ENCODE measurements at places on chromosomes 6 and 20.

DNA sequence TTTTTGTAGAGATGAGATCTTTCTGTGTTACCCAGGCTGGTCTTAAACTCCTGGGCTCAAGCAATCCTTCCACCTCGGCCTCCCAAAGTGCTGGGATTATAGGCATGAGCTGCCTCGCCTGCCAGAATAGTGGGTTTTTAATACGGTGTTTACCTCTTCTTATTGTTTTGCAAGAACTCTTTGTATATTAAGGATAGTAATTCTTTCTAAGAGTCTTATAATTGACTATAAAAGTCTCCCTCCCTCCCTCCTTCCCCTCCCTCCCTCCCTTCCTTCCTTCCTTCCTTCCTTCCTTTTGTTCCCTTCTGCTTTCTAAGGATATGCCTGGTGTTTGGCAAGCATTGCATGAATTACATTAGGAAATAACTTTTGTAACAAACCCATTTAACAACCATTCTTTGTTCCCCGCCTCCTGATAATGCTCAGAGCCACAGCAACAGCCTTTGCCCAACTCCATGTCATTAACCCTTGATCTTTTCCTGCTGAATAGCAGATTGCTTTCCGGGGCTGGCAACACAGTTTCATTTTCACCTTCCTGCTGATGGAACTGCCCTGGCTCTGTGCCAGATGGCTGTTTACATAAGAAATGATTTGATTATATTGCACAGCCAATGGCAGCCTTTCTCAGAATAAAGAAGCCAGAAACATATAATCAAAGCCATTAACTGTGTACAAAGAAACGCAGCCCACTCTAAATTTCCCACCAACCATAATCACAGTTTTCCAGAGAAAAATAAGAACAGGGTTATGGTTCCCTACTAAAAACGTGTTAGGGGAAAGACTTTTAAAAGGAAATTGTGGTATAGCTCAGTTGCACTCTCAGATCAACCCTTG lies 143.7 kb upstream of the PTPN1 start:
- DNase-seq, result peak; percentile 67

DNA sequence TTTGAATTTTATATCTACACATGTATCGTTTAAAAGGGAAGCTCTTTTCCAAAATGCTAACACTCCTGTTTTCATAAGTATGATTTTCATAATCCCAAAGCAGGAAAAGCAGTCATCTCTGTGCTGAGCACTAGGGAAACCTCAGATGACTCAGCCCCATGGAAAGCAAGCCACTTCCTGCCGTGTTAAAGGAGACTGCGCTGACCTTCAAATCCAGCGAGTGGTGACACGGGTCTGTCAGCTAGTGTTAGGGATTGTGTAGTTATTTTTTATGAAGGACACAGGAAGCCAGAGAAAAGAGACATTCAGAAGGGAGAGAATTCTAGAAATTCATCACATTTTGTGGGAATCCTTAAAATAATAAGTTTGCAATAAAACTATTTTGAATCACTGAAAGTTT lies 57.0 kb upstream of the CD93 start:
- peak; percentile 58 for DNase-seq

GRCh38 chr6:71645299-71645698 lies 241.1 kb upstream of the RIMS1 start:
- DNase-seq, result no peak

DNA sequence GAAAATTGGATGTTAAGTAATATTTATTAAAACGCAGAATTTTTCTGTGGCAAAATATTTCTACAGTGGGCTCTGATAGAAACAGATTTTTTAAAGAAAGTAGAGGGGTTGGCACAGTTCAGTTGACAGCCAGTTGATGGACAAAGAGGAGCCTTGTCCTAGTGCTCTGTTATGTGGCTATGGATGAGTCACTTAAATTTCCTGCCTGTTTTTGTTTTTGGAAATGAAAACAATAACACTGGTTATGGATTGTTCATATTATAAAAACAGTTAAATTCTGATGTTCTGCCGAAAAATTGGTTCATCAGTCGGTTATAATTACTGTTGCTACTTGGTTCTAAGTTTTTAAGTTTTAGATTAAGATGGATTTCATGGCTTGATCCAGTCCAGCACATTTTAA lies 42.8 kb downstream of the MYO6 start:
- DNase-seq, result no peak

GRCh38 chr20:13322198-13322597 lies 101.1 kb downstream of the ISM1 start:
- DNase-seq, result peak; percentile 28

DNA sequence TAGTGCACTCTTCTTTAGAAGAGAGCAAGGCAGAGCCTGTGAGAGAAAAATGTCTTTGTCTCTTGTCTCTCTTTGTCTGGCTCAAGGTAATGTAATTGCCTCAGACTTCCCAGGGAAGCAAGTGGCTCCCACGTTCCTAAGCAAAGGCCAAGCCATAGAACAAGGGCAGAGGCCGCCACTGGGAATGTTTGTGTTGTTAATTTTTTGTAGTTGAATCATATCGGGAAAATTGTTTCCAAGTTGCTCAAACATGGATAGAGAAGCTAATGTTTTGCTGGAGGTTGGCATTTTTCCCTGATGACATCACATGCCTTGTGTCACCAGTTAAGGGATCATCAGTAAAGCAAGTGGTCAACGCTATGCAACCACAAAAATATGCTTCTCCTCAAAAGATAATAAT lies 211.5 kb upstream of the FOXA2 start:
- peak; percentile 33 for DNase-seq

- DNase-seq, result no peak
Measured at GRCh38 chr6:125480146-125480545, 178.4 kb upstream of the HDDC2 start.

- no peak for DNase-seq
Measured at GRCh38 chr6:104995989-104996617, 39.2 kb downstream of the LIN28B start.

DNA sequence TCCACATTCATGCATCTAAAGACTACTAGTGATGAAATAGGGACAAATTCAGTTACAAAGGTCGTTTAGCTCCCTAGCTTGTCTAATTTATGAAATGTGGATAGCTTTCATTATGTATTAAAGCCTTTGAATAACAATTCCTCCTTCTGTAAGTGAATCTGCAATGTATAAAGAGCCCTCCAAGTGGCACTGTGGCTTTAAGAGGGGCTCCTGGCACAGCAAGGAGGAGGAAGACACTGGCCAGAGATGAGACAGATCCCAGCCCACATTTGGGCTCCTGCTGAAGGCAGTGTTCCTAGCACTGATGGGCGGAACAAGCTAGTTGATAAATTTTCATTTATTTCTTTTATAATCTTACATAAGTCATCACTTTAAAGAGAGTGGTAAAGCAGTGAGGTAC lies 17.6 kb upstream of the FUCA2 start:
- no peak for DNase-seq

DNA sequence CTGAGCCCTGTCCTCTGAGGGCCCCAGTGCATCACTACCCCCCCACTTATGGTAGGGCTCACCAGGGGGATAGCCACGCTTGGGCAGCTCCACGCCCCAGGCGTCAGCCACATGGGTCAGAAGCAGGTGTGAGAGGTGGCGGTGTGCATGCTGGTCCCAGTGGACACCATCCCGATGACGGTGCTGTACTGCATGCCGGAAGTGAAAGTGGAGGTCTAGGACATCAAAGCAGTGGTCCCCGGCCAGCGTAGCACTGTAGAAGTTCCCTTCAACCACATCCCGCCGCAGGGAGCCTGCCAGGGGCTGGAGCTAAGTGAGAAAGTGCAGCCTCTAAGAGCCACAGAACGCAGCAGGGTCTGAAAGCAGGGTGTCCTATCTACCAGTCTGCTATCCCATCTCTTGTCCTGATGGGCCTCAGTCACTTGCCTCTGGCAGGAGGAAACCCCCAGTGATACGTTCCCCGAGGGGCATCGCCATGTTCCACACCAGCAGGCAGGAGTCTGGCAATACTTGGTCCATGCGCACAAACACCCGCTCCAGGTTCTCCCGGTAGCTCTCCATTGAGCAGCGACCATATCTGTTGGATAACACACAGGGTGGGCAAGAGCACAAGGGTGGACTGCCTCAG lies 2.2 kb downstream of the PCED1A start:
- DNase-seq, result no peak

DNA sequence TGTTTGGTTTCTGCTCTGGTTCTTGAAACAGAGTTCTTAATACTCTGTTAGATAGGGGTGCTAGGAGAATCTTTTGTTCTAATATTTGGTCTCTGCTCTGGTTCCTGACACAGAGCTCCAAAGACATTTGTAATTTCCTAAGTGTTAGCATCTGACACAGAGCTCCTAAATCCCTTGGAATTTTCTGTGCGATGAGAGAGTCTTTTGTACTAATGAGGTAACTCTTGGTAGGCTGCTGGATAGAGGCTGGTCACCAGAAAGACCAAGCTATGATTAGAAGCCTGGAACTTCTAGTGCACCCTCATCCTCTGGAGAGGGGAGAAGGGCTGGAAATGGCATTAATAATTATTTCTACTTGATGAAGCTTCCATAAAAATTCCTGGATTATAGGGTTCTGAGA lies 7.7 kb upstream of the CD109 start:
- DNase-seq, result no peak

DNA sequence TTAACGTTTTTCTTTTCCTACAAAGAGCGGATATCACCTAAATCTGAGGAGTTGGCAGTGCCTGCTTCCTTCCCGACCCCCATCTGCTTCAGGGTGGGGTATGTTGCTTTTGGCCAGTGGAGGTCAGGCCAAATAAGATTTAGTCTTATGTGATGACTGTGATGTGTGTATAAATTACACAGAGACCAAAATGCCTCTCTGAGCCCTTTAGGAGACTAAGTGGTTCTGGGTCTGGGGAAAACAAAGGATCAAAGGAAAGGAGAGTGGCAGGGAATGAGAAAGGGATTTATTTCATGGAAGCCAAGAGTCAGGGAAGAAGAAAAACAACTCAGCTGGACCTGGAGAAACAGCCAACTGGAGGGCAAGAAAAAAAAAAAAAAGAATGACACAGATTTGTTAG lies 39.1 kb upstream of the TBC1D7 start:
- no peak for DNase-seq

DNA sequence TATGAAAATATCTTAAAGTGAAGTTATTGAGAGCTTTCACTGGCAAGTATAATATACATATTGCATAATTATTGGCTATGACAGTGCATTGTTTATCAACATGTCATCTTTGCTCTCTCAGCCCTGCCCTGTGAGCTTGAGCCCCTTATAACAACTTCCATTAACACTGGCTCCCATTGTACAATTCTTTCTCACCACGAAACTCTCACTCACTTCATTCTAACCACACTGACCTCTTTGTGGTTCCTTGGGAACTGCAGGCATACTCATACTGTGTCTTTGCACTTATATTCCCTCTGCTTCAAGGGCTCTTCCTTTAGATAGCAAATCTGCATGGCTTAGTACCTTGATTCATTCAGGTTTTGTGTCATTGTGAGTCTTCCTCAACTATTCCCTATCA lies 411.8 kb downstream of the CDKAL1 start:
- DNase-seq, result no peak

DNA sequence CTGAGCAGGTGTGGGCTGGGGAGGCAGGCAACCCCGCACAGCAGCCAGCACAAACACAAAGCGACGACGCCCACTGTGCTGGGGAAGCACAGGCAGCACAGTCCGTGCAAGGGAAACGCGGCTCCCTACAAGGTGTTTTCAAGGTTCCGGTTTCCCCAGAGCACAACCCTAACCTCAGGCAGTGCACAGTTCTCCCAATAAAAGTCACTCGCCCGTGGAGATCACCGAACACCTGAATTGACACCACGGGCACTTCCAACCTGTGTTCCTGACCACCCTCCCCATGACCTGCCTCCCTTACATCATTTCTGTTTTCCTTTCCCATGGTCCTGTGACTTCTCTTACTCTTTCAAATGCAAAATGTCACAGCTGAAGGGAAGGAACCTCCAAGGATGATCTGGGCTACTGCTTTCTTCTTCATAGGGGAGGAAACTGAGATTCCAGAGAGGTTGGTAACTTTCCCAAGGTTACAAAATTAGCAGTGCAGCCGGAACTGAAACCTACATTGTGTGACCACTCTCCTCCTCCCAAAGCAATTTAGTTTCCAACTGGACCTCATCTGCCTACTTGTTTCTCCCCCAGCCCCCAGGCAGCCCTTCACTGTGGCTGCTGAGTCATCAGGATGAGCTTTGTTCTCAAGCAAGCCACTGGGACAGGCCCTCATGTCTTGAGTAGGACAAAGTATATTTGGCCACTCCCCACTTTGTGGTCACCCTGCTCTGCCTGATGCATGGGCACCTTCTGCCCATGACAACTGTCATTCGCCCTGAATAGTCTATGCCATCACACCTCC lies 125.3 kb downstream of the ATXN1 start:
- DNase-seq, result no peak

- DNase-seq, result no peak
Measured at GRCh38 chr6:124968401-124968800, 6.2 kb downstream of the RNF217 start.

DNA sequence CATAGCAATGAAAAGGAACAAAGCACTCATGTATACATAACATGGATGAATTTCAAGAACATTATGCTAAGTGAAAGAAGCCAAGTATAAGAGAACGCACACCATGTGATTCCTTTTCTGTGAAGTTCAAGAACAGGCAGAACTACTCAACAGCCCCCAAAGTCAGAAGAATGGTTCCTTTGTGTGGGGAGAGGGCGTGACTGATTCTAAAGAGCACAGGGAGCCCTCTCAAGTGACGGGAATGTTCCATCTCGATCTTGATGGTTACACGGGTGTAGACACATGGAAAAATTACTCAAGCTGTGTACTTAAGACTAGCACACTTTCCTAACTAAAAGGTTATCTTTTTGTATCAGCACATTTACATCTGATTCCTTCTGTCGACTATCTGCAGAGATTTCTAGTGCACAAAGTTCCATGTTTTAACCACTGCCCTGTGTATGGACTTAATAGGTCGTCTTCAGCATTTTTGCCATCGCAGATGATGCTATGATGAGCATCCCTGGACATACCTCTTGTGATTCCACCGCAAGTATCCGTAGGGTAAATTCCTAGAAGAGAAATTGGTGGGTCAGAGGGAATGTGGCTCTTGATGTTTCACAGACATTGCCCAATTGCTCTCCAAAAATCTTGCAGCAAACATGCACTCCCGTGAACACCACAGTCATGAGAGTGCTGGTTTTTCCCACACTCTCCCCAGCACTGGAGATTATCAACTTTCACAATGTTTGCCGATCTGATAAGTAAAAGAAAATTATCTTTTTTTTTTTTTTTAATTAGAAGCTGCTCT lies 279.3 kb downstream of the BMP7 start:
- DNase-seq, result no peak

- DNase-seq, result no peak
Measured at GRCh38 chr6:53441035-53441493, 92.3 kb upstream of the ELOVL5 start.

DNA sequence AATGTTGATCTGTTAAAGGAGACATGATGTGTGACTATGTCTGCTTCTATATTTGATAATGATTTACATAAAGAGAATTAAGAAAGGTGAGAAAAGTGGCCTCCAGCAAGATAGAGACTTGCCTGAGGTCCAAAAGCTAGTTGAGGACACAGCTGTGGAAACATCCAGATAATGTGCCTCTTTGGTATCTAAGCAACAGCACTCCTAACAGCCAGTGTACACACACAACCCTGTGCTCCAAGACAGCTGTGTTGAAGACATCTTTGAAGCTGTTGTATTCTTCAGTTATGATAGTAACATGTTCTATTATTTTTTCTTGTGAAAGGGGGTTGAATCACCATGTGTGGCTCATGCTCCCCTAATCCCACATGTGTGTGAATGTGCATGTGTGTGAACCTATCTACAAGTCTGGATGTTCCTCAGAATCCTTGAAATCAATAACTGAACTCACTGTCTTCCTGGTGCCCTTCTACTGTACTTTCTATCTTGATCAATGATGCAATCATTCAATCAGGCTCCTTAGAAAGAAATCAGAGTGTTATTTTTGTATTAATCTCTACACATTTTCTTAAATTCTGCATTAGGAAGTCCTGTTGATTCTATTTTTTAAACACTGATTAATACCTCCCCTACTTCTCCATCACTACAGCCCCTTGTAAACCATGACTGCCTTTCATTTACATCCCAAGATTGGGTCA lies 116.7 kb upstream of the SSTR4 start:
- no peak for DNase-seq
